ENCODE measurements at places on chromosomes 6 and 20.

- no peak for DNase-seq
Measured at GRCh38 chr6:106825156-106825555, 149.4 kb downstream of the CD24 start.

DNA sequence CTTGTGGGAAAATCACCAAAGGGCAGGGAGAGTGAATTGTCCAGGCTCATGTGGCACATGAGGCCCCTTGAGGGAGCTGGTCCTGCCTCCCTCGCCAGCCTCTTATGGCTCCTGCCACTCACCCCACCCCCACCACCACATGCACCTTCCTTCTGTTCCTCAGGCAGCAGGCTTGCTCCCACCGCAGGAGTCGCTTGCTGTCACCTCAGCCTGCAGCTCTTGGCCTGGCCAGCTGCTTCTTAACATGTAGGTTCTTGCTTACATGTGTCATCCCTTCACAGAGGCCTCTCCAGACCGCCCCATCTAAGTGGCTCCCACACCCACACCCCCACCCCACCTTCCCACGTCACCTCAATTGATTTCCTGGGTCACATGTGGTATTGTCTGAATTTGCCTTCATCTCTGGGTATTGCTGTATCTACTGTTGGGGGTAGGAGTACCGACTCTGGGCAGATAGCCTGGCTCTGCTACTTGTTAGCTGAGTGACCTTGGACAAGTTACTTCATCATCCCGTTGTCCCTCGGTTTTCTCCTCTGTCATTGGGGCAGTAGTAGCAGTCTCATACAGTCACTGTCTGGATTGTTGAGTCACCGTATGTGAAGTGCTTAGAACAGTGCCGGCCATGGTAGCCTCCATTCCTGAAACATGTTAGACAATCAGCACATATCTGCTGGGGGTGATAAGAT, 41.7 kb downstream of the SLC9A8 start:
- no peak for DNase-seq

GRCh38 chr6:101818051-101818450, 424.5 kb downstream of the GRIK2 start:
- no peak for DNase-seq

DNA sequence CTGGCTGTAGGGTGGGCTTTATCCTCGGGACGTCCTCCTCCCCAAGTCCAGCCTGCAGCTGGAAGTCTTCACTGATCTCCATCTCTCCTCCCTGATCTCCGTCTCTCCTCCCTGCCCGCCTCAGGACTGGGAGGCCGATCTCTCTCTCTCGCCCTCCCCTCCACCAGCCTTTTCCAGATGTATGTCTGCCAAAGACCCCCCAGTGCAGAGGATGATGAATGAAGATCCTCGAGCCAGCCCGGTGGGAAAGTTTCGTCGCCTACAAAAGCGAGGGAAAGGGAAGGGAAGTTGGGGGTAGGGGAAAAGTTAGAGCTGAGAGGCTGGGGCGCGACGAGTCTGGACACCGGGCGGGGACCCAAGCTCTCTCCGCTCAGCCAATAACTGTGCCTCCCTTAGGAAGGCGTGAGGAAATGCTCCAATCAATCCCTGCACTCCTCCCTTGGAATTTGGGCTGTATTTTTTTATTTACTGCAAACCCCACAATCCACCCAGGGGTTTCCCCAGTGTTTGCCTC, 595 bp upstream of the SRF start:
- DNase-seq, result no peak

- no peak for DNase-seq
Measured at GRCh38 chr6:15033850-15034203, 212.0 kb upstream of the JARID2 start.

DNA sequence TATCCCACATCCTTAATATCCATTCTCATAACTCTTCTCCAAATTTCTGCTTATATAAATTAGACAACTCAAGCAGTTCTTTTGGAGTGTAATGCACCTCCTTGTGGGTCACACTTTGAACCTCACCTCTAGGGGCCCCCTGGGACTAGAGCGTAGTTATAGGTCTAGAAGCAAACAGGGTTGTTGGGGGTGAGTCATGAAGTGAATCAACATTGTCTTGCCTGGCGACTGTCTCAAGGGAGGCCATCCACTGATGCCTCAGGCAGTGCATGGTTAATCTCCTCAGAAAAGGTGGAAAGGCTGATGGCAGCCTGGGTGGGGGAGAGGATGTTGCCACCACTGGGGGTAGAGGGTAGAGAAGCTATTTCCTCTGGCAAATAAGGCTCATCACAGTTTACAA, 129.1 kb downstream of the TNFRSF21 start:
- no peak for DNase-seq

DNA sequence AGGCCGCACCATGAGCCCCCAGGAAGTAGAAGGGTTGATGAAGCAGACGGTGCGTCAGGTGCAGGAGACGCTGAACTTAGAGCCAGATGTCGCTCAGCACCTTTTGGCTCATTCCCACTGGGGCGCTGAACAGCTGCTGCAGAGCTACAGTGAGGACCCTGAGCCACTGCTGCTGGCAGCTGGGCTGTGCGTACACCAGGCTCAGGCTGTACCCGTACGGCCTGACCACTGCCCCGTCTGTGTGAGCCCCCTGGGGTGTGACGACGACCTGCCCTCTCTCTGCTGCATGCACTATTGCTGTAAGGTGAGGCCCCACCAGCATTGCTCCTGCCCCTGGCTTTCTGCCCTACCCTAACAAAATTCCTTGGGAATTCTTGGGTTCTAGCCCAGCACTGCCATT, 13.1 kb downstream of the DNPH1 start:
- DNase-seq, result no peak

- no peak for DNase-seq
Measured at GRCh38 chr6:147406783-147407182, 101.7 kb upstream of the SAMD5 start.

GRCh38 chr6:37804586-37804985, 14.9 kb upstream of the ZFAND3 start:
- no peak for DNase-seq

DNA sequence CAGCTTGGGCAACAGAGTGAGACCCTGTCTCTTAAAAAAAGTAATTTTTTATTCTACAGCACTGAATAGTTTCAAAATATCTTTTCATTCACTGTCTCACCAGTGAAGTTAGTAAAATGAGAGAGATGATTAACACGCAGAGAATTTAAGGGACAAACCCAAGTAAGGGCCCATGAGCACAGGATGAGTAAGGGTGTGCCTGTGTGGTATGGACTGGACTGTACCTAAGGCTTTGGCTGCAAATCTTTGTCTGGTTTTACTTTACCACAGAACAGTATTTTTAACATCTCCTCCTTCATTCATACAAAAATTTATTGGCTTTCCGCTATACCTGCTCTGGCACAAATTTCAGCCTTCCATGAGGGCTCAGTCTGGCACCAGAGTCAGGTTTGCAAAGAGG, 433.3 kb downstream of the UTRN start:
- DNase-seq, result no peak

DNA sequence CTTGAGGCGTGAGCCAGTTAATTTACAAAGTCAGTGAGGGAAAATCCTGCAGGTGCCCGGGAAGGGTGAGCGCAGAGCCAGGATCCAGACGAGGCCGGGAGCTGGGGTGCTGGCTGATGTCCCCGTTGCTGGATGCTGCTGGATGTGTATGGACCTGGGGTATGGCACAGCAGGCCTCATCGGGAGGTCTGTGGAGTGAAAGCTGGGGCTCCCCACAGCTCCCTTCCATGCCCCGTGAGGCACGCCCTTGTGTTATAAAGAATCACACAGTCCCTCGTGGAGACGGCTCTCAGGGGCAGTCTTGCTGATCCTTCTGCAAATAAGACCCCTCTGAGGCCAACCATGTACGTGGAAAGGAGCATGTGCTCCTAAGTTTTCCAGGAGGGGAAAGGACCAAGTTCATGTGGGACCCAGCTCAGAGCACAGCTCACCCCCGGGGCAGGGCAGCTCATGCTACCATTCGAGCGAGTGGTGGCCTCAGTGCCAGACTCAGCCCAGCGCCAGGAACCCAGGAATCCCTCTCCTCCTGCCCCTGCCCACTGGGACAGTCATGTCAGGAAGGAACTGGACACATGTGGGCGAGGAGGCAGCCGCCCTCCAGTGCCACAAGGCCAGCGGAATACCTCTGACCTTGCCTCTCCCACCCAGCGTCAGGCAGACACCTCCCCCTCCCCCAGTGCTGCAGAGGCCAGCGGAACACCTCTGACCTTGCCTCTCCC, 97.5 kb downstream of the CDH4 start:
- no peak for DNase-seq

All from stimulated activated CD4-positive, alpha-beta T cell treated with anti-CD3 and anti-CD28 coated beads, TNF-alpha, amount 100 ng/mL, for 1 hour (primary cell).